ENCODE measurements at places on chromosomes 6 and 20.

DNA sequence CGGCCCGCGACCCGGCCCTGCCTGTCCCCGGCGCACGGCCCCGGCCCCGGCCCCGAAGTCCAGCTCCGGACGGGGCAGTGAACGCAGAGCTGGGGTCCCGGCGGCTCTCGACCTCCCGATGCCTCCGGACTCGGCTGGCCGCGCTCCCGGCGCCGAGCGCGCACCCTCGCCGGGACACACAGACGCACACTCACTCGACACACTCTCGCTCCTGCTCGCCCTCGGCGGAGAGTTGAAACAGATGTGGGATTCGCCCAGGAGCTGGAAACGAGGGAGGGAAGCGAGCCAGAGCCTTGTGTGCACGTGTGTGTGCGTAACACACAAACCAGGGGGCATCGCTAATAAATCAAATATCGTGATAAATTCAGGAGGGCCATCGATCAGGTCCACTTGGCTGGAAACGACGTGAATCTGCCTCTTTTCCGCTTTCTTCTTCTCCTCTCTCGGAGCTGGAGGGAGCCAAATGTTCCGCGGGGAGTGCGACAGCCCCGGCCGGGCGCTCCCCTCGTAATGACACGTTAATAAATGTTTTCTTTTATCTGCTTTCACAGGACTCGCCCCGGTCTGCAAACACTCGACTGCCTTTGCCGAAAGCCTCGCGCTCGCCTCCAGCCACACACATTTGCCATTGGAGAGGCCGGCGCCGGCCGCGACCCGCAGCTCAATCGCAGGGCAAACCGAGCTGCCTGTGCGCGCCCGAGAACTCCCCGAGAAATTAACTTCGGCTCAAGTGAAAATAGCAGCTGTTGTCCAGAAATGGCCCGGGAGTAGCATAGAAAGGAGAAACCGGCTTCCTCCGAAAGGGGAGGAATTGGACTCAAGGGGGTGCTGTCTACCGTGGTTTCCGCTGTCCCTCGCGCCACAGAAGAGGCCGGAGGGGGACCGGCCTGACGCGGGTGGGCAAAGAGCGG, 828 bp upstream of the SULF2 start:
- DNase-seq, result peak; percentile 83

DNA sequence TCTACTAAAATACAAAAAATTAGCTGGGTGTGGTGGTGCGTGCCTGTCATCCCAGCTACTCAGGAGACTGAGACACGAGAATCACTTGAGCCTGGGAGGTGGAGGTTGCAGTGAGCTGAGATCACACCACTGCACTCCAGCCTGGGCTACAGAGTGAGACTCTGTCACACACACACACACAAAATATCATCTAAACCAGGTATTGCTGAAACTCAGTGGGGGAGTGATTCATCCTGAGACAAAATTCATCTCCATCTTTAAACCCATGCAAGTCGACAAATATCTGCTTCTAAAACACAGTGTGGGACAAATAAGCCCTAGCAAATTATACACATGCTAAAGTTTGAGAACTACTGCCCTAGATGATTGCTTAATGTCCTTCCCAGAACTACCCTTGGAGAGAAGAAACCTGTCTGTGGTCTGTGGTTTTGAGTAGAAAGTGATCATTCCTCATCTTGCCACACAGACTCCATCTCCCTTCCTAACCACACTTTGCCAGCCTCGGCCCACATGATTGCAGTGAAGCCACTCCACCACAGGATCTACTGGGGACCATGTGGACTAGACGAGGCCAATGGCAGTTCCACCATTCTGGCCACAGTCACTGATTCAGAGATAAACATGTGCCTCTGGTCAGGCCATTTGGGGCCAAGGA, 130.3 kb downstream of the OPRM1 start:
- DNase-seq, result no peak

DNA sequence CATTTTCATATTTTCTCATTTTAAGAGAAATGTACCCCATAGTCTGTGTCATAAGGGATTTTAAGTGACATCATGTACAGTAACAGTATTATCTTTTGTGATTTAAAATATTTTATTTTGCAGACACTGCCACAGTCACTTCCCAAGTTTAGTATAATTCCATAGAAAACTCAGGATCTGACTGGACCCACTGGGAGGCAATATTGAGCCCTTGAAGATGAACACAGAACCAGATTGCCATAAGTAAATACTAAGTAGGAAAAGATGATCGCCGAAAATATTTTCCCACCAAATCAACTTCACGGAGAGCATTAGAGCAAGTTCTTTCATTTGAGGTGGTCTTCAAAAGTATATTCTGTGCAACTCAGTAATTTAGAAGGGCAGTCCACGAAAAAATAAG, 17.6 kb upstream of the PKHD1 start:
- DNase-seq, result no peak

DNA sequence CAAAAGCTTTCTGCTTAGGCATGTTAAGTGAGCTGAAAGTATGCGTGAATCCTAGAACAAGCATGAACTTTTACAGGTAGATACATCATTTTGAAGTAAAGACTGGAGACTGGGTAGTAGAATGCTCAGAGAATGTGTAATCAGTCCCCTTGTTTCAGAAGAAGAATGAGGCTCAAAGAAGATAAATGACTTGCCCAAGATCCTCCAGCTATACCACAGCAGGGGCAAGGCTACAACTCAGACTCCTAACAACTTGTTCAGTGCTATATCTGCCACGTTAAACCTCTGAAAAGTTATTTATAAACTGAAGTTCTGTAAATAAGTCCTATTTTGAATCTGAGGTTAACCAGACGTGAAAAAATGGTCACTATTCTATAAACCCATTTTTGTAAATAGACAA, 2.9 kb downstream of the RIPOR2 start:
- DNase-seq, result no peak

- DNase-seq, result no peak
These were observed 23.0 kb downstream of the OPN5 start for GRCh38 chr6:47804821-47805220.

DNA sequence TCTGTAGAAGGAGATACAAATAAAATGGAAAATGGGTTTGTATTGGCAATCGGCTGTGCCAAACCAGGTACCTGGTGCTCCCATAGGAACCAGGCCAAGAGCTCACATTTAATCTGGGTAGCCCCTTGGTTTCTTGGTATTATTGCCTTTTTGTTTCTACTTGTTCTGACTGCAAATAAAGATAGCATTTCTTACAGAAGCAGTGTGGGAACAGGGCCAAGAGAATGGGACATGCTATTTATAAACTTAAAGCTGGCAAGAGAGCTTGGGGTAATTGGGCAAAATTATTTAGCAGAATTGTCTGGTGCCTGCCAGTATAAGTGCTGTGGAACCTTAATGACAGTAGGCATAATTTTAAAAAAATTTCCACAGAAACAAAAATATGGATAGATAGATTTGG, 113.5 kb upstream of the GLP1R start:
- no peak for DNase-seq

DNA sequence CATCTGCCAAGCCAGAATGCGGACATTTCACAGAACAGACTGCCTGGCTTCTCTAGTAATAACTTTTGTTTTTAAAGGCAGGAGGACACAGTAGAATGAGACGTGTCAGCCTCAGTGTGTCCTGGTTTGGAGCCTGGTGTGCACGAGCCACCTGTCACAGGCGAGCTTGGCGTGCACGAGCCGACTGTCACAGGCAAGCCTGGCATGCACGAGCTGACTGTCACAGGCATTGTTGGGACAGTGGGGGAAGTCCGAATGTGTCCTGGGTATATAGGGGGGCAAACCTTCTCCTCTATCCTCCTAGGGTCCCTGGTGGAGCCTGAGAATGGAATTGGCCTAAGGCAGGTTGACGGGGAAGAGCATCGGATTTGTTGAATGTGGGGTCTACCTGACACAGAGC, 7.5 kb downstream of the KIF25 start:
- DNase-seq, result no peak

DNA sequence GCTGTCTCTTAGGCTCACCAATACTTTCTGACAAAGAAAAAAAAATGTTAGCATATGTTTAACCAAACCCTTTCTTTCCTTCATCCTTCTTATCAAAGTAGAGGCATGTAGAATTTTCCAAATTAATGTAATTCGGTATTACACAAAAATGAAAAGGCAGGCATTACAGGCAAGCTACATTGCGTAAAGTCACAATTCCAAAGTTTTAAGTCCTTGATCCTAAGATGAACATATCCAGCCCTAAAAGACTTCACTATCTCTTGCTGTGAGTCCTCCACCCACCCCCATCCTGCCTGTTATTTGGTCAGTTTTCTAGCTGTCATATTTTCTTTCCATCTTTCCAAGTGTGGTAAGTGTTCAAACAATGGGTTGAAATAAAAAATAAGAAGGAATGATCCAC, 12.1 kb upstream of the TENT5A start:
- no peak for DNase-seq

- no peak for DNase-seq
These were observed 8.1 kb downstream of the CEBPB start for GRCh38 chr20:50198716-50199115.

DNA sequence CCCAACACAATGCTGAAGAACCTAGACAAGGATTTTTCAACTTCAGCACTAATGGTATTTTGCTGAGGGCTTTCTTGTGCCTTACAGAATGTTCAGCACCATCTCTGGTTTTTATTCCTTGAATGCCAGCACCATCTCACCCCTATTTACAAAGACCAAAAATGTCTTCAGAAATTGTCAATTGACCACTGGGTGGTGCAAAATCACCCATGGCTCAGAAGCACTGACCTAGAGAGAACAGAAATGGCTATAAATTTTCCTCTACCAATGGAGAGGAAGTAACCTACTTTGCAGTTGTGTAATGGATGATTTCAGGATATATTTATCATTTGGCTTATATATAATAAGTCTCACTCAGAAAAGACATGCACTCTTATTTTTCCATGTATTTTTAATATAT, 431.0 kb upstream of the IRAK1BP1 start:
- peak; percentile 30 for DNase-seq

GRCh38 chr6:109799129-109799528, 108.0 kb downstream of the FIG4 start:
- no peak for DNase-seq

GRCh38 chr6:54621285-54621684, 225.3 kb upstream of the FAM83B start:
- DNase-seq, result peak; percentile 24

DNA sequence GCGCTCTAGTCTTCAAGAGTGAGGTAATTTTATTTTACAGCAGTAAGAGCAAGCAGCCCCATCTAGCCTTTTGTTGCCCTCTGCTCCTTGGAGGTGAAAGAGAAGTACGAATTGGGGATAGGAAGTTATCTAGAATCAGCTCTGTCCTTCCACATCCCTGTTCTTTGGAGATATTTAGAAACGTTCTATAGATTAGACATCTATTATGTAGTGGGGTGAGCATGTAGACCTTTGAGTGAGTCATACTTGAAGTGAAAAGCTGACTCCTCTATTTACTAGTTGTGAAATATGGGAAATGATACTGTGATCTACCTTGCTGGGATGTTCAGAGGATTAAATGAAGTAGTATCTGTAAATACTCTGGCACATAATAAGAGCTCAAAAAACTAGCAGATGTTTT, 36.0 kb upstream of the SLC35D3 start:
- no peak for DNase-seq

DNA sequence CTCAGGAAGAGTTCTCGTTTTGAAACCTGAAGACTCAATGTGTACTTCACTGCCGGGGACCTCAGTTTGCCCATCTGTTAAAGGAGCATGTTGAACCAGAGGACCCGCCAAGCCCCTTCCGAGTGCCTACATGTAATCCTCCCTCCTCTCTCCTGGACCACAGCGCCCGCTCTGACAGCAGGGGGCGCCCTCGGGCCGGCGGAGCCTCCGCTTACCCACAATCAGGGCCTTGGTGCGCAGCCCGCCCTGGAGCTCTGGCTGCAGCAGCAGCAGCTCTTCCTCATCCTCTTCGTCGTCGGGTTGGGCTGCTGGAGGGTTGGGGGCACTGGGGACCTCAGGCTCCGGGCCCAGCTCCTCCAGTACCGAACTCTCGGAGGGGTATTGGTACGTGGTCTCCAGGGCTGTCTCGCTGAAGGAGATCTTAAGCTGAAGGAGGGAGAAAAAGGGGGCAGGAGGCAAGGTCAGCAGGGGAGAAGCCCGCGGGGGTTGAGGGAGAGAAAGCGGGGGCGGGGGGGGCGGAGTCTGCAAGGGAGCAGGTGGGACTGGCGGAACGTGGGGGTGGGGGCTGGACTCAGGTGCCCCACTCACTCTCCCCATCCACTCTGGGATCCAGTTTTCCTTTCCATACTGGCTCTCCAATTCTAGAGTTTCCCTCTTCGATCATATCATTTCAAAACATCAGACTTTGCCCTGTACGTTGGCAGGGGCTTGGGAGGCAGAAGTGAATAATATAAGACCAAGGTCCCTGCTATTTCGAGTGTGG, 6.3 kb upstream of the DHX16 start:
- peak; percentile 76 for DNase-seq

DNA sequence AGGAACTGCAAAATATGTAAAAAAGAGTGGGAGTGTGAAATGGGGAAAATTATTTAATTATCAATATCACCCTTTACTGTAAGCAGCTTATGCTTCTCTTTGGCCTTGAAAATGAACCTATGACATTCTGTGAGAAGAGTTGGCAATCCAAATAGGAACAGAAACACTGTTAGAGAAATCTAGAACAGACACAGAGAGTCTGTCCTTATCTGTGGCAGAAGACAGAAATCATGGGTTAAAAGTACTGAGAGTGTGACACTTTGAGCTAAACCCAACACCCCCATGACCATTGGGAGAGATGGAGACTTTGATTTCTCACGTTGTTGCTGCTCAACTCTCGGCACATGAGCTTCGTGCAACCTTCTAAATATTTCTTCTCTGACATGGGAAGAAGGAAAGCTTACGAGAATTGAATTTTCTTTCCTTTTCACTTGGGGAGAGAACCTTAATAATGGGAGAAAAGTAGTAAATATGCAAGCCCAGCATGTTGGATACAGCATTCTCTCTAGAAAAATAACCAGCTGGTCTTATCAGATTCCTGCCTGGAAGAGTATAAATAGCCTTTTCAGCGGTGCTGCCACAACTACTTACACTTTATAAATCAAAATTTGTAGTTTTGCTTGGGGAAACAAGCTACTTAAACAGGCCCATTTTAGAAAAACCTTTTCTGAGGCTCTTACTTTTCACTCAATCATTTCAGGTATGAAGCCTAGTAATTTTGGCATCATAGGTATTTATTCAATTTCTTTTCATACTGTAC, 49.4 kb upstream of the NOX3 start:
- no peak for DNase-seq

- peak; percentile 94 for DNase-seq
These were observed 189.5 kb downstream of the IBTK start for GRCh38 chr6:82057846-82058554.

DNA sequence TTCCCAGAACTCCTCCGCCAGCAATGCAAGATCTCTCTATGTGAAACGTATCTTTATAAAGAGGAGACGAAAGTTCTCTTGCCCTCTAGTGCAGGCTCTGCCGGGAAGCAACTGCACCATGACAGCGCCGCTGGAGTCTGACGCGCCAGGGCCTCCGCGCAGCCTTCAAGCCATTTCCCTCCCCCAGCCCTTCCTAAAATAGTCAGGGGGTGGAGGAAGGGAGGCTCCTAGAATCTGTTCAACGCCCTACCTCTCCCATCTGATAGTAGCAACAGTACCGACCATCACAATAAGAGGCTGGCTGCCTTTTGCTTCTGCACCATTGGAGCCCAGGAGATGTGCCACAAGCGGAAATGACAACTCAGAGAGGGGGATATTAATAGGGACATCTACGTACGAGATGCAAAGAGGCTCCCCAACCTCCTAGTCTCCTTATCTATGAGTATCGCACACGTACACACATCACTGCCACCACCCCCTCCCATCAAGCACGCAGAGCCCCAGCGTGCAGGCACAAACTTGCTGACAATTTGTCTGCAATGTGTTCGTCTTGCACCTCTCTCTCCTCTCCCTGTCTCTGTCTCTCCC, 1.0 kb downstream of the SYNE1 start:
- DNase-seq, result peak; percentile 34

- no peak for DNase-seq
These were observed 215.5 kb downstream of the ADGB start for GRCh38 chr6:146814148-146814750.

GRCh38 chr6:132974122-132974521, 159.8 kb downstream of the RPS12 start:
- DNase-seq, result no peak

Measured in AG10803 (cell line).